ENCODE measurements at places on chromosomes 5 and 9. TPM values are rescaled to one million over a fixed set of nuclear protein-coding genes. Genes with fewer than 3 reads are reported as not detected.

Gene HSDL2
- 17.3 TPM for total RNA-seq

Gene LCN15
- total RNA-seq, result 0.13 TPM

Gene TMEM215
- not detected for total RNA-seq

Gene PCDHB16
- 0.76 TPM for total RNA-seq

Gene FOCAD
- 85.2 TPM for total RNA-seq

Gene PCDHB10
- 0.39 TPM for total RNA-seq

Gene SLC34A1
- total RNA-seq, result not detected

Gene FIBCD1
- under 0.01 TPM for total RNA-seq

Gene RFESD
- total RNA-seq, result 1.2 TPM

Gene C1QTNF2
- 0.38 TPM for total RNA-seq

Gene ZCCHC10
- total RNA-seq, result 12.3 TPM

Gene CD74
- 1.2 TPM for total RNA-seq

Gene DNAJC18
- total RNA-seq, result 5.9 TPM

Gene DMAC1
- 9.5 TPM for total RNA-seq

DNA sequence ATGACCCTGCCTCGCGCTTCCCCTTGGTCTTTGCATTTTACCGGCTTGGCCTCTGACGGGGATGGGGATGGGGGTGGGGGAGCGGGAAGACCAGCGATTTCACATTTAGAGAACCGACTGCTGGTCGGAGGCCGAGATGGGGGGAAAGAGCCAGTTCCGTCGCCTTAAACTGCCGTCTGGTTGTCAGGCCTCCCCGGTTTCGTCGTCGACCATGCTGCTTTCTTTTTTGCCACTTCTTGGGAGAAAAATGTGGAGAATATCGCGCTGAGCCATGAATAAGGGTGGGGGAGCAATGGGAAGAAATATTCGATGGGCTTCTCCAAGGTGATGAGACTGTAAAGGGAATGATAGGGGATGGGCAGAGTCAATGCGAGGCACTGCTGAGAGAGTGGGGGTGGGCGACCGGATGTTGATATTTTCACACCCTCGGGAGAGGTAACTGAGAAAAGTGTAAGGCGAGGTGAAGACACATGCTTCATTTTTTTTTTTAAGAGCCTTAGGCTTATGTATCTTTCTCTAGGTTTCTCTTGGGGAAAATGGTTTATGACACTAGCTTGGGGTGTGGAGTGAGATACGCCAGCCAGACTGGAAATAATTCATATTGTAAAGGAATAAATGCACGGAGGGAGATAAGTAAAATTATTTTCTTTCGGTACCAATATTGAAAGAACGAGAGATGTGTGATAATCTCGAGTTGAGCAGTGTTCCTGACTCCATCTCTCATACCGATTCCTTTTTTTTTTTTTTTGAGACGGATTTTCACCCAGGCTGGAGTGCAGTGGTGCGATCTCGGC lies 1.1 kb downstream of the KIF2A start:
- peak; percentile 45 for DNase-seq

- peak; percentile 47 for DNase-seq
These were observed 26.2 kb upstream of the SPTLC1 start for GRCh38 chr9:92141144-92142129.

DNA sequence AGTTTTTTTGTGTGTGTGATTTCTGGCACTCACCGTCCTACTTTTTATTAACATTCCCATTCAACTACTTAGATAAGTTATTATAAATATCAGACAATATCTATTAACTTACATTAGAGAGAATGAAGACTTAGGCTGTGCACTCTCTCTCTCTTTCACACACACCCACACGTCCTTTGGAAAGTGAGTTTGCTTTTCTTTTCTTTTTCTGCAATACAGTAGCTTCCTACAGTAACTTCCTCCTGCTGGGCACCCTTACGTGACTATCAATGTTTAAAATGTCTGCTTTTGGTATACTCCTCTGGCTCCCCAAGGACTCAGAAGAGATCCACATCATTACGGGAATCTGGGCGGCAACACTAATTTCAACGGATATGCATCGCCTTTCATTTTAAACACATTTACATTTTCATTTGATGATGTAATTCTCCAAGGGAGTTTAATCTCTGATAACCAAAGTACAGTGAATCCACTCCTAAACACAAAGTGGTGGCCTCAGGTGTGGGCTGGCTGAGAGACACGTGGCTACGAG lies 179.5 kb downstream of the MAPKAP1 start:
- no peak for DNase-seq

DNA sequence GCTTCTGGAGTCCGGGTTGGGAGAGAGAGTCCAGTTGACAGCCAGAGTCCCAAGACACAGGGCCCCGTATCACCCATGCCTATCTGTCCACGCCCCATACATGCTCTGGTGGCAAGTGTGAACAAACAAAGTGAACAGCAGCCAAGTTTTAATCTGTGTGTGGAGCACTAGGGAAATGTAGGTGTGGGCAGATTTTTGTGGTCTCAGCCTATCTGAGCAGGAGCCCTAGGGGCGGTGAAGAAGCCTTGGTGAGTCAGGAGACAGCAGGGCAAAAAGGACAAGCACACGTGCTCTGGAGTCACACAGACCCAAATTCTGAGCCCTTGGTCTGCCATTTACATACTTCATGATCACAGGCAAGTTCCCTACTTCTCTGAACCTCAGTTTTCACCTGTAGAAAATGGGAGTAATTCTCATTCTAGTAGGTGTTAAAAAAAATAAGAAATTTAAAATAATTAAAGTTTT lies 23.2 kb downstream of the EGR1 start:
- DNase-seq, result no peak

DNA sequence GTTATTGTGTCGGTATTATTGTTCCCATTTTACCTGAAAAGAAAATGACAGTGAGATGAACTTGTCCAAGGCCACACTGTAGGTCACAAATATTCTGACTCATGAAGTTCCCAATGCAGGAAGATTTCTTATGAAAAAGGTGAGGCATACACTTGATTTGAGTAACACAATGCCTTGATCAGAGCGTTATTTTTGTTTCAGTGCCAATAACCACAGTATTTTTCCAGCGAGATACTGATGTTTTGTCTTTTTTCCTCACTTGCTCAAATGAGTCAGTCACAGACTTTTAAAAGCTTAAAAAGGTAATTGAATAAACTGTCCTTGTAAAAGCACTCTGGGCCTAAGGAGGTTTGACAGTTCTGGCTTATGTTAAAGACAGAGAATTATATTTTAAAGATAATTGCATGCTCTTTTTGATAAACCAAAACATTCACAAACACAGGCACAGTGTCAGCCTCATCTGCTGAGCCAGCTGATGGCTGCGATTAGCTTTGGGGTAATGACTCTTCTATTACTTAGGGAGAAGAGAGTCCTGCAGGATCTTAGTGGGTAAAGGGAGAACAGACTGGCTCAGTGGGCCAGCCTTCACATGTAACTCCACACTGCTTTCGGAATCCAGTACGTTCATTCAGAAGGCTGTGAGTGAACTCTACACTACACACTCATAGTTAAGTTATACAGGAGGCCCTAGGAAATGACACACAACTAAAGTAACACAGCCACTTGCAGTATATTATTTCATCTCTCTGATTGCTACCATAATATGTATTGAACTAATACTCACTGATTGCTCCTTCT lies 165.5 kb upstream of the CD180 start:
- peak; percentile 20 for DNase-seq

- DNase-seq, result no peak
These were observed 22.4 kb upstream of the NREP start for GRCh38 chr5:111779260-111779921.

DNA sequence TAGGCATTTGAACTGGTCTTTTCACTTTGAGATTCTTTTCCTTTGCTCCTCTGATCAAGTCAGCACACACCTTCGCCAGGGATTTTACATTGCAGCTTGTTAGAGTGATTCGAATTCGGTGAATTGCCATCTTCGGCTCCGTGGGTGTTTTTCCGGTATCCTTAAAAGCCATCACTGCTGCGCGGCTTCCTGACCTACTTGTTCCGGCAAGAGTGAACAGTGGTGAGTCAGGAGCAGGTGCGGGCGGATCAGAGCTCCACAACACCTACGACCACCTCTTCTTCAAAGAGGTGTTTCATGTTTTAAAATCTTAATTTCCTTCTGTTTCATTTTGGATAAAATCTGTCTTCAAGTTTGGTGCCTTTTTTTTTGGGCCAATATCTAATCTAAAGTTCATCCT lies 134.6 kb downstream of the TMC1 start:
- no peak for DNase-seq

DNA sequence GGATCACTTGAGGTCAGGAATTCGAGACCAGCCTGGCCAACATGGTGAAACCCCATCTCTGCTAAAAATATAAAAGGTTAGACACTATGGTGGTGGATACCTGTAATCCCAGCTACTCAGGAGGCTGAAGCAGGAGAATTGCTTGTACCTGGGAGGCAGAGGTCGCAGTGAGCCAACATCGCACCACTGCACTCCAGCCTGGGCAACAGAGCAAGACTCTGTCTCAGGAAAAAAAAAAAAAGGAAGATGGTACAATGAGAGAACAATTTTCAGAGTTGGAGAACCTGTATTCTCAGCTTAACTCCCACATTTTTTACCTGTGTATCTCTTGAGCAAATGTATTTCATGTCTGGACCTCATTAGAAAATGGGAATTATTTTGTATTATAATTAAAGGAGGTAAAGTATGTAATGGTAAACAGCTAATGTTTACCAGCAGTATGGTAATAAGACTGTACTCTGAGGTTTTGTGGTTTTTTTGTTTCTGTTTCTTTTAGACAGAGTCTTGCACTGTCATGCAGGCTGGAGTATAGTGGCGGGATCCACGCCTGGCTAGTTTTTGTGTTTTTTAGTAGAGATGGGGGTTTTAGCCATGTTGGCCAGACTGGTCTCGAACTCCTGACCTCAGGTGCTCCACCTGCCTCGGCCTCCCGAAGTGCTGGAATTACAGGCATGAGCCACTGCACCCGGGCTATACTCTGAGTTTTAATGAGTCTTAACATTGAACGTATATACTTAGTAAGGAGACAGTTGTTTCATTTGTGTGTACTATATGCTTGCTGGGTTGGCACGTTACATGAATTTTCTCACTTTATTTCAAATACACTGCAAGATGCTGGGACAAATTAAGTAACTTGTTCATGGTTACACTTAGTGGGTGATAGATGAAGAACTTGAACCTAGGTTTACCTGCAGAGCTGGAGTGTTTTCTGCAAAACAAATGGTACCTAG lies 16.2 kb downstream of the UHRF2 start:
- no peak for DNase-seq

- DNase-seq, result no peak
These were observed 471.9 kb downstream of the MTRR start for GRCh38 chr5:8340739-8341344.

GRCh38 chr5:106241409-106241808 lies 1429.3 kb downstream of the EFNA5 start:
- DNase-seq, result no peak

DNA sequence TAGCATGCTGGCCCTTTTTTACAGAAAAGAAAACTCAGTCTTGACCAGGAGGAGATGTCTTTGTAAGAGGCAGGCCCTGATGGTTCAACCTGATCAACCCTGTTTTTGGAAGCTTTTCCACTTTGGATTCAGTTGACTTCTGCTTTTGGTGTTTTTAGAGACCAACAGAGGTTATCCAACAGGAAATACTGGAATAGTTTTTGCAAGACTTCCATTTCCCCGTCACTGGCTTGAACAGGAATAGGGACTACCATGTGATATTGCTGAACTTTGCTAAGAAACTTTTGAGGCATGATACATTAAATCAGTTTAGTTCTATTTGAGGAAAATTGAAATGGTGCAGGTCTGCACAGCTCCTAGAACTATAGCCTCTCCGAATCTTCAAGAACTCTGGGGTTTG lies 17.1 kb upstream of the DAB2 start:
- no peak for DNase-seq

DNA sequence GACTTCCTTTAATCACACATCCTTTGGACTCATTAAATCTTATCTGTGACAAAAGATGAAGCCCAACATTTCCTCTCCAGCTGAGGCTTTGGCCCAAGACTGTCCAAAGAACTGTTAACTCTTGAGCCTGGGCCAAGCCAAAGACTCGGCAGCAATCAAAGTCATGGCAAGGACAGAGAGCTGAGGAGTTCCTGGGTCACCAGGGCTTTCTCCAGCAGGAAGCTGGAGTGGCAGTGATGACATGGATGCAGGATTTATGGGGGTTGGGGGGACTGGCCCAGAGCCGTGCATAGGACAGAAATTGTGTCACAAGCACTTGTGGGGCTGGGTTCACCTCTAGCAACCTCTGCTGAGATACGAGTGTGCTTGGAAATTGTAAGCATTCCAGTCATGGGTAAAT lies 440.3 kb downstream of the PLK2 start:
- peak; percentile 91 for DNase-seq

GRCh38 chr5:135565266-135565665 lies 13.5 kb downstream of the CXCL14 start:
- DNase-seq, result no peak

DNA sequence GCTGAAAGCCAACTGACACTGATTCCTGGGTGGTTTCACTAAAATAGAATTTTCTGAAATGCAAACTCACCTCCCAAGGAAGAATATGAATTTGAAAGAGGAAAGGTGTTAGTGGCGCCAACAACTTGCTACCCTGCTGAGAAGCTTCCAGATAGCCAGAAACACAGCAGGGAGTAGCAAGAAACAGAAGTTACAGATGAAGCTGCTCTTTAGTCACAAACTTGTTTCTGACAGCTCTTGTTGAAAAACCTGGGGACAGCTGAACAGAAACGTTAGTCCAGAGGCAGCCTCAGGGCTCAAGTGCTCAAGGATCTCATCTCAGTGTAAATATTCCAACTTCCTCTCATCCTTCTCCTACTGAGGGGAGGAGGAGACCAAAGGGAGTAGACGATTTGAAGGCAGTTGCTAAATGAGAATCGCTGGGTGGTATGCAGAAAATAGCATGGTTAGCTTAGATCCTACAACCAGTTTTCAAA lies 184.1 kb downstream of the PDE4D start:
- no peak for DNase-seq
